ENCODE measurements at places on chromosomes 3 and 15.

DNA sequence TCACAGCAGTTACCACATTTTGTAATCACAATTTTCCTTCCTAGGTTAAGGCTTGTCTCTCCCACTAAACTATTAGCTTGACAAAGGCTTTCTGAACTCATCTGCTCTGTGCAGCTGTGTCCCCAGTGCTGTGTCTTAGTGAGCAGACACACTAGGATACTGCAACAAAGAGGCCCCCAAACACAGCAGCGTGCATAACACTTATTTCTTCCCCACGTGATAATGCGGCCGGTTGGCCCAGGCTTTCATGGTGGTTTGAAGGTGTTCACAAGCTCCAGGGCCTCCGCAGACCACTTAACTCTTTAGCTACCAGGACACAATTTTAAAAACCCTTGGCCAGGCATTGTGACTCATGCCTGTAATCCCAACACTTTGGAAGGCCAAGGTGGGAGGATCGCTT, 2.2 kb upstream of the HDAC11 start:
- DNase-seq, result peak; percentile 69

DNA sequence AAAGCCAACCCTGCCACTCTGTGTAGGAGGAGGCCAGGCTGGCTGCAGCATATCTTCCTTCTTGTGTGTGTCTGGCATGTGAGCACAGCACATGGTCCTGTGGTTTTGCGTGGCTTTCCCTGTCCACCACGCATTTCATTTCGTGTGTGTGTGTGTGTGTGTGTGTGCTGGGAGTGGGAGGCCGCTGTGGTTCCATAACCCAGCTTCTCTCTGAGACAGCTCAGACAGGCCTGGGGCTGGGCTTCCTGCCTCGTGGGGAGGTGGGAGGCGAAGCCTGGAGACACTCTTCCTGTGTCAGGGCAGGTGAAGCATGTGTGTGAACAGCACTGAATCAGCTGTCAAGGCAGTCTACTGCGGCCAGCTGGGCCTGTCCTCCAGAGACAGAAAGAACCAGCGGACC, 16.0 kb upstream of the MRPS22 start:
- DNase-seq, result no peak

DNA sequence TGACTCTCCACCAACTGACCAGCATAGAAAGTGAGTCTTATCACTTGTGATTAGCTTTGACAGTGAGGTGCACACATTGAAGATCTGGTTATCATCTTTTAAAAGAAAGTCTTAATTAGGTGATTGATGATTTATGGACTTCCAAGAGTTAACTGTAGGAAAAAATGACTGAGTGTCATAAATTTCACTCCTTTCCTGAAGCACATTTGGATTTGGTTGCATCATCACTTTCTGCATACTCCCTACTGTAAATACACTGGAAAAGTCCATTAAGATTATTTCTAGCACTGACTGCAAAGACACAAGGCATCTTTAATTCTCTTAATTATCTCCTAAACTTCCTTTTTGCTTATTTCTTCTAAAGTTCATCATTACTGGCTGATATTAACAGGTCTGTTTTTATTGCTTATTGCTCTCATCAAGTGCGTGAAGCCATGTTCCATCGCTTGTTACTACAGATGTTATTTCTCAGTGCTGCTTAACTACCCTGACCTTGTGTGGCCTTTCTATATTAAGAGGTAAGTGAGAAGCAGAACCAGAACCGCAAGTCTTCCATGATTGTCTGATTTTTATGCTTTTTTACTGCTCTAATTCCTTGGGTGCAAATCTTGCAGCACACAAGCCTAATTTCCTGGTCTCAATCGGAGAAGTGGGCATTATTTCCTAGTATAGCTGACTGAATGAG, 153.2 kb downstream of the MEIS2 start:
- no peak for DNase-seq

DNA sequence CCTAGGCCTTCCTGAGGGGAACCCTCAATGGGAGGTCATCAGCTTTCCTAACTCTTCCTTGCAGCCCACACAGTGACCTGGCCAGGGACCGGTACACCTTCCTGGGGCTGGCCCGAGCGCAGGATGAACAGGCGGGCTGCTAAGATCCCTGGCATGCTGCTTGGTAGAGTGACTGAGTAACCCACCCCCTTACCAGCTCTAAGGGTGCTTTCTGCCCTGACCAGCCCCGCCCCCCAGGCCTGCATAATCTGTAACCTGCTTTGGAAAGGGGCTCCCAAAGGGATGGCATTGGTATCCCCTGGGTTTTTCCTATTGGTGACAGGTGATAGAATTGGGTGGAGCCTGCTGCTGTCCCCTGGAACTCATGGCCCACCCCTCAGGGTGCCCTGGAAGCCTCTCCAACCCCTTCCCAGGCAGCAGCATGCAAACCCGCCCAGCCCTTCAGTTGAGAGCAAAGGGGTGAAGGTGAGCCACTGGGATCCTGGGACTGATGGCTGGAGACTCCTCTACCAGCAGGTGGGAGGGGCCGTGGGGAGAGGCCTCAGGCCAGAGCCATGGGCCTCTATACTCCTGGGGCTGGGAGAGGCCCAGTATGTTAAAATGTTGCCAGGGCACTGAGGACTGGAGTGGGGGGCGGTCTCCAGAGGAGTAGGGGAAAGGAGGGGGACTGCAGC, 11.1 kb upstream of the KIF7 start:
- DNase-seq, result no peak

GRCh38 chr3:158908187-158908734, 106.4 kb downstream of the MFSD1 start:
- no peak for DNase-seq

DNA sequence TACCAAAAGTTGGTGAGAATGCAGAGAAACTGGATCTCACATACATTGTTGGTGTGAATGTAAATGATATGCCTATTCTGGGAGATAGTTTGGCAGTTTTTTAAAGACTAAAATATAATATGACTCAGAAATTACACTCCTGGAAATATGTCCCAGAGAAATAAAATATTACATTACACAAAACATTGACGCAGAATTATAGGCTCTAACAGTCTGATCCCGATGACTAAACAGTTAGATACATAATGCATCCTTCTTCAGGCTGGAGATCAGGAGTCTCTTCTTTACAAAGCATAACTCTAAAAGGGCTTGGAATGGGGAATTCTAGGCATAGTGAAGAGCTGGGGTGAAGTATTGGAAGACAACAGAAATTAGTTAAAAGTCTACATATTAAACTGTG, 586.2 kb upstream of the NECTIN3 start:
- DNase-seq, result no peak

- no peak for DNase-seq
Observed at GRCh38 chr15:39502611-39503195, 78.2 kb upstream of the THBS1 start.

- DNase-seq, result no peak
Observed at GRCh38 chr15:83283813-83284558, 478 bp downstream of the BNC1 start.
